ENCODE measurements at places on chromosomes 12 and 14. TPM values are rescaled to one million over a fixed set of nuclear protein-coding genes. Genes with fewer than 3 reads are reported as not detected.

GRCh38 chr12:18165422-18165871, 75.5 kb upstream of the RERGL start:
- no peak for DNase-seq

DNA sequence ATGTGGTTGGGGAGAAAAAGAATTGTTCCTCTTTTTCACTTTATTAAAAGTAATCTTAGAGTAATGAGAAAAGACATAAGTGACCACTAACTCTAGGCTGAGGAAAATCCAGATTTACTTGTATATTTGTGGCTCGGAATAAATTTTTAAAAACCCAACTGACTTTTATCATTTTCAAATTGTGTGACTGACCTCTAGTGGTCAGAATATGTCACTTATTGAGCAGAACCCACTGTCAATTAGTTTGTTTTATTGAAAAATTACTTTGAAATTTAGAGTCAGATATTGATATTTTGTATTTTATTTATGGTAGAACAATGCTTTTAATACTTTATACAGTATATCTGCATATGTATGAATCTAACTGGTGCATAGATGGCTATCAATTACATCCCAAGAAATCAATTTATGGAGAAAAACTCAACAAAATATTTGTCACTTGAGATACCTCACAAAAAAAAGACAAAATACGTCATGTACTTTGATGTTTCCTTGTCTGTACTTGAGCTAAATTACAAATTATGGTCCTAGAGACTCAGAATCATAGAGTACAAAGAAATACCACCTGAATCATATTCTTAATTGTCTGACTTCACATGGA, 229.4 kb downstream of the CNTN1 start:
- peak; percentile 61 for DNase-seq

Gene LBHD2
- polyA plus RNA-seq: not detected

- DNase-seq: no peak
These were observed 449.3 kb downstream of the MED13L start for GRCh38 chr12:115828168-115828567.

- no peak for DNase-seq
These were observed 16.7 kb downstream of the SPPL3 start for GRCh38 chr12:120887253-120888043.

DNA sequence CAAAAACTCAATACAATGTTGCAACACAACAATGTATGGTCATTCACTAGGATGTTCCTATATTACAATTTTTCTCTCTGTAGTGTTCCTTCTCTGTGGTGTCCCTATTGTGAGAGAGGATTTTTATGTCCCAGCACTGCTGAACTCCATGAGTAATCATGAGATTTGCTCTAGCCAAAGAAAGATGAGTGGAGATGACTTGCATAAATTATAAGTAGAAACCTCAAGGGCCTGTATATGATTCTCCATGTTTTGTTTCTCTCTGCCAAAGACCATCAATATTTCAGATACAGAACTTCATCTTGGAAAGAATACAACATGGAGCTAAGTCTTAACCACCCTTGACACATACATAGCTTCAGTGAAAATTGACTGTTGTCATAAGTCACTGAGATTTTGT, 579.1 kb downstream of the TMTC2 start:
- no peak for DNase-seq

Measured in brain (organoid and tissue), 16 donors.